ENCODE measurements at places on chromosomes 2 and 18. TPM values are rescaled to one million over a fixed set of nuclear protein-coding genes. Genes with fewer than 3 reads are reported as not detected.

The EML6 gene
- polyA plus RNA-seq: 0.36 TPM

The PTH2R gene
- polyA plus RNA-seq: not detected

The KCTD1 gene
- polyA plus RNA-seq: 6.3 TPM

The BMP10 gene
- not detected for polyA plus RNA-seq

The LIMS1 gene
- 82.8 TPM for polyA plus RNA-seq

The CDH2 gene
- 180 TPM for polyA plus RNA-seq

The MC5R gene
- not detected for polyA plus RNA-seq

Measured in BJ (cell line).